Central memory CD8-positive, alpha-beta T cell (primary cell): ENCODE measurements at places on chromosomes 7 and 10.

GRCh38 chr7:2096692-2097387, 135.9 kb downstream of the MAD1L1 start:
- no peak for DNase-seq

- DNase-seq, result no peak
These were observed 54.5 kb downstream of the MACC1 start for GRCh38 chr7:20162665-20163064.

GRCh38 chr7:100891568-100892247, 2.2 kb upstream of the UFSP1 start:
- no peak for DNase-seq

DNA sequence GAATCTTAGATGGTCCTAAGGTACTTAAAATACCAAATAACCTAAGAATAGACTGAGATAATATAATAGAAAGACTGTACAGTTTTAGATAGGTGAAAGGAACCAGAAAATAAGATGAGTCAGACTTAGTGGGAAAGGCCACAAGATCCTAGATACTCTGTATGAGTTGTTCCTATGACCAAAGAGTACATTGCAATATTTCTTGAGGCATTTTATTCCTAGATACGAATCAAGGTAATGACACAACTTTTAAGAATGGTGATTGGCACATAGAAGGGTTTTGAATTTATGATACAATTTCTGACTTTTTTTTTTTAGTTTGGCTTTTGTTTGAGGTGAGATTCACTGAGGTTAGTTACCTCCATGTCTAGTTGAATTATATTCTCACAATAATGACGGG, 30.2 kb downstream of the MGAM start:
- DNase-seq, result no peak

GRCh38 chr10:52232561-52233350, 81.3 kb upstream of the DKK1 start:
- DNase-seq, result no peak

DNA sequence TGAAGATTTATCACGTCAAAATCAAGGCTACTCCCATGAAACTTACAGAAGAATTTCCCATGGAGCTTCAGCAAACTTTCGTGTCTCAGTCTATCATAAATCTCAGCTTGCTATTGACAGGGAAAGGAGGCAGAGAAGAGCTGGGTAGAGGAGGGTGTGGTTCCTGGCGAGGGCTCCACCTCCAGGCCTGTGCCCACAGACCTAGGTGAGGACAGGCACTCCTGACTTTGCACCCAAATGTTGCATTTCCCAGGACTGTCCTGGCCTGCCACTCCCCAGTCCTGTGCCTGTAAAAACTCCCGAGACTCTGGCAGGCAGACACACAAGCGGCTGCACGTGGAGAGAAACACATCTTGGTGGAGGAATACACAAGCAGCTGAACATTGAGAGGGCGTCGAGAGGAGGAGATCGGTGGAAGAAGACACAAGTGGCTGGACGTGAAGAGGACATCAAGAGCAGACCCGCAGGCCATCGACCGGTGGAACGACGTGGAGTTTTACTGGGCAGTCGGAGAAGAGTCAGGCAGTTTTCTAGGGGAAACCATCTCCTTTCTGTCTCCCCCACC, 145.1 kb downstream of the CTNNA3 start:
- DNase-seq, result no peak

GRCh38 chr10:3838460-3839437, 53.7 kb upstream of the KLF6 start:
- DNase-seq, result no peak

DNA sequence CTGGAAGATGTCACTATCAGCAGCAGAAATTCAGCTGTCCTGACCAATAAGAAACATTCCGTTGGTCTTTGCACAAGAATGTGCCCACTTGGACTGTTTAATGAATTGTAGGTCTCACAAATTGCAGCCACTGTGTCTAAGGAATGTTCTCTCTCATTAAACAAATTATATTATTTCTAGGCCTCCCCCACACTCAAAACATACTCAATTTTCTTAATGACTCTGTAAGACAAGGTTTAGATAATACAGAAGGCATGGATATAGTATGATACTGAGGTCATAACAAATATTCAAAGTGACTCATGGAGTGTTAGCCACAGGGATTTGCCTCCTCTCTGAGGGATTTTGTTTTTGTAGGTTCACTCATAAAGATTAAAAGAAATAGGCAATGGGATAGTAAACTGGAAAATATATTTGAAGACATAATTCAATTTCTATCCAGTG, 197.5 kb downstream of the PTN start:
- DNase-seq, result no peak

- no peak for DNase-seq
These were observed 66.4 kb upstream of the SORCS1 start for GRCh38 chr10:107230887-107231286.

DNA sequence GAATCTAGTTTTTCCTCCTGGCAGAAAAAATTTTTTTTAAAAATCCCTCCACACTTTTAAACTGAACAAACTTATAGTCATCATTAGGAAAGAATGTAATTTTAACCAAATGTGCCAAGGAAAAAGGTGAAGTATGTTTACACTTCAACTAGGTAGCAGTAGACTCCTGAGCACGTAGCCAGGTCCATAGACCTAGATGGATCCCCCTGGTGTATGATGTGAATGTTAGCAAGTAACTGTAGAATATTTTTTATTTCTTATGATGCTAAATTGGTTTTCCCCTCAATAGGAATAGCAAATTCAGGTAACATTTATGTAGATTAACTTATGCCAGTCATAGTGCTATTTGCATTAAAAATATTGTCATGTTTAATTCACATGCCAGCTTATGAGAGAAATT, 19.6 kb downstream of the CABCOCO1 start:
- no peak for DNase-seq

DNA sequence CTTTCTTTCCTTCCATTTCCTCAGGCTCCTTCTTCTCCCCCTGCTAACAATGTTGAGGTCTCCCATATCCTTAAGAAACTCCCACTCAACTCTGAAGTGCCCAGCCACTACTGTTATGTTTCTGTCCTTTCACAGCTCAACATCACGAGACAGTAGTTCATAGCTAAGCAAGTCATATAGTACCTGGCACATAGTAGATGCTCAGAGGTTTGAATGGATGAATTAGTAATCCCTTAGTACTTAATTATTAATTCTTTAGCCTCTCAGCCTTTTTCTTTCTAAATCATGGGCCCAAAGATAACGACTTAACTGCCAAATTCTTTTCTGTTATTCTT, 22.6 kb downstream of the CSGALNACT2 start:
- DNase-seq, result no peak

DNA sequence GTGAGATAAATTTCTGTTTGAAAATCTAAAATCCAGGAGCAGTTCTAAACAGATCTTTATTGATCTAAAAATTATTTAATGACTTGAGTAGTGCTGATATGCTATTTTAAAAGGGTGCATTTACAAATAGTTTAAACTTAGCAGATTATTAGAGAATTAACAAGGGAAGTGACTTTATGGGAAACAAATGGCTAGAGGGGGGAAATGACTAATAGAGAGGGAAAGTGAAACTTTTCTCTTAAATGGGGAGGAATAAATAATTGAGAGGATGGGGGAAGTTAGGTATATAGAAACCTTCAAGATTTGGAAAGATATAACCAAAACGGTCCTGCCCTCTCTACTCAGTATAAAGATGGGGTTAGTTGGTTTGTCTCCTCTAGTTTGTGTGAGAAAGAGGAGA, 90.1 kb upstream of the ARMC3 start:
- DNase-seq, result no peak

GRCh38 chr7:151731022-151731441, 145.9 kb downstream of the PRKAG2 start:
- DNase-seq, result no peak

DNA sequence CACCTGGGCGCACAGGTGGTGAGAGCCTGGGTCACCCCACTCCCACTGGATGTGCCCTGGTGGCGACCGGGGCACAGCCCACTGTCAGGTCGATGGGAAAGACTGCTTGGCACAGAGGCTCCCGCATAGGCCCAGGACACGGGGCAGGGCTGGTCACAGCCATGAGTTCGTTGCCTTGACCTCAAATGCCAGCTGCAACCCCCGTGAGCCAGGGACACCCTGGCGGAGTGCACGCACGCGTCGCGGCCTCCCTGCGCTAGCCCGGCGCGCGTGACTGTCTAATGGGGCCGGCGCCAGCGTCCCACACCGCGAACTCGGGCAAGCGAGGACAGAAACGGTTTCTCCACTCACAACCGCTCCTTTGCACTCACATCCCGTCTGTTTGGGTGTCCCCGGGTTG, 267.4 kb downstream of the USP6NL start:
- DNase-seq, result no peak

DNA sequence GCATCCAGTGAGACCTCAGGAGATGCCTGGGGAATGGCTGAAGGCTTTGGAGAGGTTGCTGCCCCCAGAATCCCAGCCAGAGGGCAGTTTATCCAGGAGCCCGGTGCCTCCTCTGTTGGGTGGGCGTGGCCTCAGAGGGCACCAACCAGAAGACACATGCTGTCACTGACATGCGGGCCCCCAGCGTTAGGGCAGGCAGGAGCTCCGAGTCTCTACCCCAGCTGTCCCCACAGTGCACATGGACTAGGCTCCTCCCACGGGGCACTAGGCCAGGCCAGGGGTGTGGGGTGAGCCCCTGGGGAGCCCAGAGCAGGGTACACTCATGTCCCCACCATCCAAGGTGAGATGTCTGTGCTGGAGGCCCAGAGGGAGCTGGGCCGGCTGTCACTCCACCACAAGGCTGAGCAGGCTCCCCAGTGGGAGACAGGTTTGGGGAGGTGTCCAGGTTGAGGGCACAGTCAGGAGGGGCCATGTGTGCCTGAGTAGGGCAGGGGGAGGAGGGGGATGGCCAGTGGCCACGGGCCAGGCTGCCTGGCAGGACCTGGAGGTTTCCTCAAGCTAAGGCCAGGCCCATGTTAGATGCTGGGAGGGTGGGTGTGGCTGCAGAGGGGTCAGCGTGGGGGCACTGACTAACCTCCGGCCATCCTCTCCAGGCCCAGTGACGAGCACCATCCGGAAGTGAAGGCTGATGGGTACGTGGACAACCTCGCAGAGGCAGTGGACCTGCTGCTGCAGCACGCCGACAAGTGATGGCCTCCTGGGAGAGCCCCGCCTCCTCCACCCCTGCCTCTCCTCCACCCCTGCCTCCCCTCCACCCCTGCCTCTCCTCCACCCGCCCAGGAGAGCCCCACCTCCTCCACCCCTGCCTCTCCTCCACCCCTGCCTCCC, 131.3 kb downstream of the FAM53B start:
- DNase-seq, result no peak

- DNase-seq, result no peak
These were observed 4.9 kb downstream of the MAT1A start for GRCh38 chr10:80284522-80284921.

- no peak for DNase-seq
These were observed 4.6 kb downstream of the ARPC1B start for GRCh38 chr7:99379043-99379577.

- DNase-seq, result no peak
These were observed 63.7 kb downstream of the THSD7A start for GRCh38 chr7:11768263-11768662.

DNA sequence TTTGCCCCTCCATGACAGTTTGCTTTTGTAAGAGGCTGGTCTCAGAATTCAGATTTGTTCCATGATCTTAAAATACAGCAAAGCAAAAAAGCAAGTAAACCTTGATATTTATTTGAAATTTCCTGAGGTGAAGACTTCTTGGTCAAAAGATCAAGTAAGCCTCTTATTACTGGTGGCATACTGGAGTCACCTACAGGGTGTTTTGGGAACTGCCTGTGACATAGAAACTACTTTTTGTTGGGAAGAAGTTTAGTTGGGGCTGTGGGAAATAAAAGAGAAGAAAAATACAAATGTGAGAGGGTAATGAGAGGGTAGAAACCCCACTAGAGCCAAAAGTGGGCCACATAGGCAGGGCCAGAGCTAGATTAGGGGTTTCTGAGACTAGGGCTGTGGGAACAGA, 217.9 kb downstream of the OTUD1 start:
- DNase-seq, result no peak

DNA sequence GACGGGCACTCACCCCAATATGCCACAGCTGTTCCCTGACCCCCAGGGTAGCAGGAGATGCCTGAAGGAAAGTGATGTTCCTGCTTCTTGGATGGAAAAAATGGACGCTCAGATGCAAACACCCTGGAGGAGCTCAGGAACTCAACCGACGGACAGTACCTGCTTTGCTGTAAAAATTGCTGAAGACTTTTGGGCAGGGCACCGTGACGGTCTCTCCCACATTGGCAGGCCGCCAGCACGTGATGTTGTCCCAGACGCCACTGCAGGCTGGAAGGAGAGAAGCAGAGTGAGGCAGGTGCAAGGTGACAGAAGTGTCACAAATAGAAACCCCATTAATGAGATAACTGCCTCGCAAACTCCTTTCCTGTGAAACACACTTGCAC, 35.0 kb downstream of the VIPR2 start:
- no peak for DNase-seq

DNA sequence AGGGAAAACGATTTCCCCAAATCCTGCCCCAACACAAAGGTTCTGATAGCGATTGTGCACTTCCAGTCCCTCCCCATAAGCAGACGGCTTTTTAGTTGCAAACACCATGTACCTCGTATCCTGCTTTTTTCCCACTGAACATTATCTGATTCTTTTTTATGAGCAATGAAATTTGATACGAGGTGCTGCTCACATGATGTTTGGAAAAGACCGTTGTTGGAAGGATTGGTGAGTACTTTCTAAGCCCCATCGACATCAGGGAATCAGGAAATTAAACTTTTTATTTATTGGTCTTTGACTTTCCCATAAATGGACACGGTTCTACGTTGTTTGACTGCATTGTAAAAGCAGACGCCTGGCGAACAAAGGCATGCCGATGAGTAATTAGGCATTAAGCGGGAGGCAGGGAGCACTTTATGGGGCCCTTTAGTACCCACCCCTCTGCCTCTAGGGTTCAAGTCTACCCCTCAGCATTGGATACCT, 49.4 kb downstream of the TEX36 start:
- DNase-seq, result no peak

DNA sequence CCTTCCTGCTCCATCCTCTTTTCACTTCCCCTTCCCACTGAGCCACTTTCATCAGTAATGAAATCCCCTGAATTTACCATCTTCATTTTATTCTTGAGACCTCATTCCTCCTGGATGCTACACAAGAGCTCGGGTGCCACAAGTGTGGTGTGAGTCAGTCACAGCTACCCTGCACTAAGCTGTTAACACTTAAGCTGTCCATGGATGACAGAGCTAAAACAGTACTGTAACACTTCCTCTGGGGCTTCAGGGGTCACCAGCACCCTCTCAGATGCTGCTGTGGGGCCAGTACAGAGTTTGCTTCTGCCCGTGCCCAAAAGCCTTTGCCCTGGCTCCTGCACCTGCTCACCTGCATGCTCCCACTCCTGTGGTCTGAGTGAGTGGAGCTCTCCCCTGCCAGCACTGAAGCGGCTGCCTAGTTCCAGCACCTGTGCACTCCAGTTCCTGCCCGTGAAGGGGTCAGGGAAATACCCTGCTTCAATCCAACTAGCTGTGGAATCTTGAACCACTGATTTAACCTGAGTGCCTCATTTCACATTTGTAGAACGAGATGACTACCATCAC, 71.9 kb downstream of the POT1 start:
- DNase-seq, result no peak
